ENCODE measurements at places on chromosomes 16 and 17. TPM values are rescaled to one million over a fixed set of nuclear protein-coding genes. Genes with fewer than 3 reads are reported as not detected.

The SEPTIN12 gene
- not detected for polyA plus RNA-seq

The NTN1 gene
- 5.1 TPM for polyA plus RNA-seq

The P4HB gene
- 445 TPM for polyA plus RNA-seq

The CSH2 gene
- 0.10 TPM for polyA plus RNA-seq

The CIITA gene
- 6.7 TPM for polyA plus RNA-seq

The CCDC200 gene
- 37.2 TPM for polyA plus RNA-seq

Measured in renal pelvis (tissue), 12 donors.